Central memory CD4-positive, alpha-beta T cell (primary cell): ENCODE measurements at places on chromosomes 7 and 10.

GRCh38 chr7:149604521-149604920 lies 106.9 kb upstream of the ZNF746 start:
- no peak for DNase-seq

DNA sequence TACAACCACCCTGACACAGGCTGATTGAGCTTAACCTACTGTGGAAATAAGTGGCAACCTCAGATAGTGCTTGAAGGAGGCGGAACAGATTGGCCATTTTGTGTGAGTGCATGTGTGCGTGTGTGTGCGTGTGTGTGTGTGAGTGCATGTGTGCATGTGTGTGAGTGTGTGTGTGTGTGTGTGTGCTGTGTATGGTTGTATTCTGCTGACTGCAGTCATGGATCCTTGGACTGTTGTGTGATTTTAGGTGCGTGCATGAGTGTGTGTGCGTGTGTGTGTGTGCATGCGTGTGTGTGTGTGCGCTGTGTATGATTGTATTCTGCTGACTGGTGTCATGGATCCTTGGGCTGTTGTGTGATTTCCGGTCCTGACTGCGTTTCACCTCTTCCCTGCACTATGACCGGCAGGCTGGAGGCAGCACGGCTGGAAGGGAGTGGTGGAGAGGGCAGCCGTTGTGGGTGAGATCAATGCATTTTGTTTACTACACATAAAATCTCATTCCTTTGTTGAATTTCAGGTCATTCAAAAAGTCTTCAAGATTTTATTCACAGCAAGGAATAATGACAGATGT lies 6.3 kb downstream of the IQCE start:
- no peak for DNase-seq

- DNase-seq: no peak
Observed at GRCh38 chr7:25720427-25720826, 431.6 kb upstream of the NFE2L3 start.

DNA sequence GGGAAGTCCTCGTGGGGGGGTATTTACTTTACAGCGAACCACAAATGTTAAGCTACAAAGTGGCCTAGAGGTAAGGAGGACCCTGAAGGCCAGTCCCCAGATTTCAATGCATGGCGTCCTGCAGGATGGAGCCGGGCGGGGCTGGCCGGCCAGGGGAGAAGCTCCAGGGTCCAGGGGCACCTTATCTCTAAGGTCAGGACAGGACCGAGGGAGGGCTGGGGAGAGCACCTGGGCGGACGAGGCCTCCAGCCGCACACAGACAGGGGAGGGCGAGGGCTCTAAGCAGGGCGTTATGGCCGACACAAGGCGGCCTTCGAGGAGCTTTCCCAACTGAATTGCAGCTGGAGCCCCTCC lies 96.4 kb upstream of the DIP2C start:
- DNase-seq: no peak

- no peak for DNase-seq
Observed at GRCh38 chr10:84552478-84552877, 224.1 kb downstream of the CCSER2 start.

DNA sequence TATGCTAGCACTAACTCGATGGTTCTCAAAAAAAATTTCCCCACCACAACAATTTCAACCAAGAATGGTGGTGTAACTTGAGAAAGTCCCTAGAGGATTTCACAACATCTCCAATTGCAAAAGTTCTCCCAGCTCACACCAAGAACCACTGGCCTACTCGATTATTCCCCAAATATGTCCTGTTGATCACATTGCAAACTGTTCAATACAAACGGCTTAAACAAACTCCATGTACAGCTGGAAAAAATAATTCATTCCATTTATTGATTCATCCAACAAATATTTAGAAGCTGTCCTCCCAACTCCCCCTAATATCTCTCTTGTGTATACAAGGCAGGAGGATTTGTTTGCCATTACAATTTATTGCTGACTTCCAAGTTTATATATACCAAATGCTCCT lies 19.1 kb downstream of the TMEM176B start:
- DNase-seq: no peak

- DNase-seq: no peak
Observed at GRCh38 chr7:44733708-44734481, 14.8 kb upstream of the ZMIZ2 start.

- no peak for DNase-seq
Observed at GRCh38 chr10:84292502-84292901, 35.9 kb upstream of the CCSER2 start.

- DNase-seq: no peak
Observed at GRCh38 chr10:48439581-48440041, 133.1 kb downstream of the MAPK8 start.

DNA sequence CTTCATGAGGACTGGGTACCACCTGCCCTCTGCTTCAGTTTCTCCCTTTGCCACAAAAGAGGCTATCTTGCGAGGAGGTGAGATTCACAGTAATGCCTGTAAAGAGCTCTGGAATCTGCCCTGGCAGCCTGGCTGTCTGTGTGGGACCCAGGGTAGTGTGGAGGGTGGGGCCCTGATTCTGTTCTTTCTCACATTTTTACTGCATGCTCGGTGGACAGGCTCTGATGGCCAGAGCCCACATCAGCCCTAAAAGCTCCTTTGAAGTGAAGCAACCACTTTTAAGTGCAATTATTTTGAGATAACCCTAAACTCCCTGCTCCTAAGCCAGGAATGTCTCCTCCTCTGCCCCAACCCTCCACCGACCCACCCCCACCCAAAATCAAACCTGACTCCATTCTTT lies 92.1 kb upstream of the PODXL start:
- DNase-seq: no peak

- DNase-seq: no peak
Observed at GRCh38 chr10:91713461-91714072, 80.7 kb upstream of the PPP1R3C start.
